ENCODE measurements at places on chromosomes 5 and 9.

DNA sequence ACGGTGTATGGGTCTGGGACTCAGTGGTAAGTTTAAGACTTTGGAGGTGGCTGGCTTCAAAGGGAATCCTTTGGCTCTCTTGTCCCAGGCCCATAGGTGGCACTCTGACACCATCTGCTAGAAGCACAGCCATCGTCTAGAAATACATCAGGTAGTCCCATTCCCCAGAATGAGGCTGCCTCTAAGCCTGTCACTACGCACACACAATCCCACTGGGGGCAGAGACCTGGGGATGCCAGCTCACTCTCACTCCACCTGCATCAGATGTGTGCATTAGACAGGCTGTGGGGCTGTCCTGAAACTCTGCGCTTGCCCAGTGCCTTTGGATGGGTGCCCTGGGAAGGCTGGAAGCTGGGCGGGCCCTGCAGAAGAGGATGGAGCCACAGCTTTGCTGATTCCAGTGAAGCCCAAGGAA is 127.5 kb upstream of the PANK3 start:
- DNase-seq, result no peak

GRCh38 chr9:19967888-19968459 is 179.1 kb upstream of the SLC24A2 start:
- DNase-seq, result no peak

DNA sequence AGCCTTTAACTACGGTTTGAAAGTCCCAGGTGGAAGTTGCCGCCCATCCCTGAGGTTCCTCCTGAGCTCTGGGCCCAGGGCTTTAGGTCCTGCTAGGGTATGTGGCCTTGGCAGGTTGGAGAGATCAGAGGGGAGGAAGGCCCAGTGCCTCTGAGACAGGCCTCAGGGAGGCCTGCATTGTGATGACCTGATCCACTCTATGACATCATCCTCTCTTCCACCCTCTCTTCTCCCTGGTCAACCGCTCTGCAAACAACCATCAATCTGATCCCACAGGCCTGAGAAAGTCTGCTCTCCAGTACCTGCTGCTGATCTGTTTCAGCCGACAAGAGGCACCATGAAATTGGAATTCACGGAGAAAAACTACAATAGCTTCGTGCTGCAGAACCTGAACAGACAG is at the start of gene CCIN:
TSS of gene CCIN (plus strand) at position 223 of the 400 bp plus-strand sequence. CDS start at position 338, 115 bp downstream.
- no peak for DNase-seq

- no peak for DNase-seq
Measured at GRCh38 chr5:31075981-31076380, 117.5 kb upstream of the CDH6 start.

GRCh38 chr9:19231126-19231903 is 822 bp downstream of the DENND4C start:
- DNase-seq, result peak; percentile 41
